ENCODE measurements at places on chromosomes 16 and 17. TPM values are rescaled to one million over a fixed set of nuclear protein-coding genes. Genes with fewer than 3 reads are reported as not detected.

Gene PRSS33
- total RNA-seq, result not detected

DNA sequence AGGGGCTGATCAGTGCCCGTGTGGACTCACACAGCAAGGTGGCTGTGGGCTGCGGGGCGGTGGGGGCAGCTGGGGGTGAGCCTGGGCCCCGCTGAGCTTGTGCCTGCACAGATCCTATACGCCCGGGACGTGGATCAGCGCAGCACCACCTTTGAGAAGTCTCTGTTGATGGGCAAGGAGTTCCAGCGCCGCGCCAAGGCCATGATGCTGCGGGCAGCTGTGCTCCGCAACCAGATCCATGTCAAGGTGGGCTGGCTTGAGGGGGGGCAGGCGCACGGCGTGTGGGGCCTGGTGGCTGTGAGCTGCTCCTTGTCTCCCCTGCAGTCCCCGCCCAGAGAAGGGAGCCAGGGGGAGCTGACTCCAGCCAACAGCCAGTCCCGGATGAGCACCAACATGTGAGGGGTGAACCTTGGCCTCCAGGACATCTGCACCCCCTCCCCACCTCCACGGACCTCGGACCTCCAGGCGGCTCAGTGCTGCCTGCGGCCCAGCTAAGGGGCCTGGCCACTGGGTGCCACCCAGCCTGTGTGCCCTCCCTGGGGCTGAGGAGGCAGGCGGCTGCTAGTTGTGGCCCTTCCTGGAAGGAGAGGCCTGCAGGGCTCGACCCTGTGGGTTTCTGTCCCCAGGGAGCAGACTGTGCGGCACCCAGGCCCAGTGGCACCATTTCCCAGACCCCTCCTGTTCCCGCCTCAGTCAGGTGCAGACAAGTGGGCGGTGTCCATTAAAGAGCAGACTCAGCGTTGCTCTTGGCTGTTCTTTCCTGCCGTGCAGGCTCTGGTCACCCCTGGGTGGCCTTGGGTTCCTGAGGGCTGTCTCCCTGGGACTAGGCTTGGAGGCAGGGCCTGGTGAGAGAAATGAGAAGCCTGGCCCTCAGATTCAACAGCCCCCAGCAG is 5.3 kb downstream of the GPS1 start:
- no peak for DNase-seq

DNA sequence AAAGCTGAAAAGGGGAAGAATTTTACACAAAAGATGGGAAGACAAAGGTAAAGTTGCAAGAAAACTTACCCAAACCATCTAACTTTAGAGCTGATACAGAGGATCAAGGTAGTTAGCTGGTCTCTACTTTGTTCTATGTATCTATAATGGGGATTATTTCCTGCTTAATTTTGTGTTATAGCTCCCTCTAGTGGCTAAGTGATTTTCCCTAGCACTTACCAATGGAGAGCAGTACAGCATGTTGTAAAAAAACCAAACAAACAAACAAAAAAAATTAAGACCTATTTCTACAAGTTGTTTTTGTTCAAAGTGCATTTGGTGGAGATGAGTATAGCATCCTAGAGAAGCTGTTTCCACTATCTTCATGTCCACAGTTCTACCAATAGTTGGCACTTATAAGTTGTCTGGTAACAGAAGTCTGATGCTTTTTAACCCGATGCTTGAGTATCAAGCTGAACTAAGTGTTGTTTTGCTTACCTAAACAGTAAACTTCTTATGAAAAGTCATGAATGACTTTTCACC is 7.5 kb downstream of the SRSF1 start:
- DNase-seq, result no peak

Gene HOXB2
- total RNA-seq, result 5.1 TPM

- DNase-seq, result no peak
These were observed 29.6 kb upstream of the PVALEF start for GRCh38 chr17:81135505-81136278.

DNA sequence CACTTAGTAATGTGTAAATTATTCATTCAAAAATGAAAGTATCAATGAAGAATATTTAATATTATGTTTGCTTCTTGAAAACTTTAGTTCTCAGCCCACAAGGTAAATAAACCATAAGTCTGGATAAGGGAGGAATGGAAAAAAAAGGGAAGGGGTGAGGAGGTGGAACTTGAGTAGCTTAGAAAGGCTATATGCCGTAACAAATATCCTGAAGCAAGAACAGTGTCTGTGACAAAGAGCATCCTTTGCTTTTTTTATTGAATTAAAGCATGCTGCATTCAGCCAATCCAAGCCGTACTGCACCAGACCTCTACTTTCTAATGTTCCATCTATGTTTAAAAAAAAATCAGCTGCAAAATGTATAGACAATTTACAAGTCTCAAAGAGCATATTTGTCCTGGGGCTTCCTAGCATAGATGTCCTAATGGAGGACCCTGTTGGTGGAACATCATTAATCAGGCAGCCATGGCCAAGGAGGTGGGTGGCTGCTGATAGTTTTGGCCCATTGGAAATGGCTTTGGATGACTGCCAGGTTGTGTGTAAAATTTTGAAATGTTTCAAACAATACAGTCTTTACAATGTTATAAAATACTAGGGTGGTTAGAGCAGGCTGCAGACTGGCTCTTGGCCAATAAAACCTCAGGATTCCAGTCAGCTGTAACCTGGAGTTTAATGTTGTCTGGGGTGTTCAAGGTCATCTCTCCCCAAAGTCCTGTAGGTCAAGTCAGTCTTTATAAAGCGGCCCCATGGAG is 895.8 kb upstream of the SOX9 start:
- no peak for DNase-seq

- DNase-seq, result no peak
These were observed 4.9 kb downstream of the CACNA1H start for GRCh38 chr16:1157639-1158455.

Gene HASPIN
- 8.9 TPM for total RNA-seq

DNA sequence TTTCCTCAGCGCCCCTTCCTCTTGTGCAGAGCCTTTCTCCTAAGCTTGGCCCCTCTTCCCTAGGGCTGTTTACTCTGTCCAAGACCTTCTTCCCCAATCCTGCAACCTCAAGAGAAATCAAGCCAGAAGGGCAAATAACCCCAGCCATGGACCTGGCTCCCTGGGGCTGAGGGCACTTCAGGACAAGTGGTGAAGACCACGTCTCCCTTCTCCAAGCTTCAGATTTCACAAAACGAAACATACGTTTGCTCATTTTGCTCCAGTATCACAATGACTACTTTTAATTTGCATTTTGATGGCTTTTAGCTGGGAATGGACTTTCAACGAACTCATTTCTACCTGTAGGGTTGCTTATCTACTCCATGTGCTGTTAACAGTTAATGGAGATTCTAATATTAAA is 139.8 kb upstream of the CACNG5 start:
- no peak for DNase-seq
